Common myeloid progenitor, CD34-positive (primary cell): ENCODE measurements at places on chromosomes 3 and 15.

DNA sequence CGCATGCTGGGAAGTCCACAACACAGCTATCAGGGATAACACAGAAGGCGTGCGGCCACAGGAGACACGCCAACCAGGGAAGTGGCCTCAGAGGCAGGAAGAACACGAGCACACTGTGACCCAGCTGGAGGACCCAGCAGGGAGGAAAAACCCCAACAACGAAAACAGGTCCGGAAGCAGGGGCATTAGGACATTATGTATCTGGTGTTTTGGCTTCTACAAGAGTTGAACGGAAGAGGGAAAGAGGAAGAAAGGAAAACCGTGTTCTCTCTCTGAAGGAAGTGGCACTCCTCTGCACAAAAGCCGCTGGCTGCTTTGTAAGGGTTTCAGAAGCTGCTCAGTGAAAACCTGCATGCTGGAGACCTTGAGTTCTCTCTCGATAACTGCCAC, 61.8 kb downstream of the HACD2 start:
- peak; percentile 34 for DNase-seq

DNA sequence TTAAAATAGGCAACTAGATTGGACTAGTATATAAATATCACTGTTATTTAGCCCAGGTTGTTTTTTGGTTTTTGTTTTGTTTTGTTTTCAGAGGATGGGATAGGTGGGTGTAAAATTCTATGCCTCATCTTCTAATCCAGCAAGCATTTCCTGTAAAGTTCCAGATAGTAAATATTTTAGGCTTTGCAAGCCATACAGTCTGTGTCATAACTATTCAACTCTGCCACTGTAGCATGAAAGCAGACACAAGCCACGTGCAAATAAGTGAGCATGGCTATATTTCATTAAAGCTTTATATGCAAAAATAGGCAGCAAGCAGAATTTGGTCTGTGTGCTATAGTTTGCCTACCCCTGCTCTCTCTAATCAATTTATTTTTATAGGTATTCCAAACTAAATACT, 657.3 kb upstream of the TGFBR2 start:
- no peak for DNase-seq

DNA sequence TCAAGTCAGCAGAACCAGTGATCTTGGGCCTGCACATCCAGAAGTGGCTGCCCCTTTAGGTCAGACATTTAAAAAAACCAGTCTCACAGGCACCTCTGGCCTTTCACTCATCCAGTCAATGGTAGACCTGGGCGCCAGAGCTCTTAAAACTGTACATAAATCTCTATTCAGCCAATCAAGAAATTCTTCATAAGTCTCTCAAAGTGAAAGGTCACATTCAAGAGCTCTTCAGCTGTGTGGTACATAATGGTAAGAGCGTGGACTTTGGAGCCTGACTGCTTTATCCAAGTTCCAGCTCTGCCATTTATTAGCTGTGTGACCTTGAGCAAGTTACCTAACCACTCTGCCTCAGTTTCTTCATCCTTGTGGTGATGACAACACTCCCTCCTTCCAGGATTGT, 22.3 kb upstream of the MORF4L1 start:
- no peak for DNase-seq

DNA sequence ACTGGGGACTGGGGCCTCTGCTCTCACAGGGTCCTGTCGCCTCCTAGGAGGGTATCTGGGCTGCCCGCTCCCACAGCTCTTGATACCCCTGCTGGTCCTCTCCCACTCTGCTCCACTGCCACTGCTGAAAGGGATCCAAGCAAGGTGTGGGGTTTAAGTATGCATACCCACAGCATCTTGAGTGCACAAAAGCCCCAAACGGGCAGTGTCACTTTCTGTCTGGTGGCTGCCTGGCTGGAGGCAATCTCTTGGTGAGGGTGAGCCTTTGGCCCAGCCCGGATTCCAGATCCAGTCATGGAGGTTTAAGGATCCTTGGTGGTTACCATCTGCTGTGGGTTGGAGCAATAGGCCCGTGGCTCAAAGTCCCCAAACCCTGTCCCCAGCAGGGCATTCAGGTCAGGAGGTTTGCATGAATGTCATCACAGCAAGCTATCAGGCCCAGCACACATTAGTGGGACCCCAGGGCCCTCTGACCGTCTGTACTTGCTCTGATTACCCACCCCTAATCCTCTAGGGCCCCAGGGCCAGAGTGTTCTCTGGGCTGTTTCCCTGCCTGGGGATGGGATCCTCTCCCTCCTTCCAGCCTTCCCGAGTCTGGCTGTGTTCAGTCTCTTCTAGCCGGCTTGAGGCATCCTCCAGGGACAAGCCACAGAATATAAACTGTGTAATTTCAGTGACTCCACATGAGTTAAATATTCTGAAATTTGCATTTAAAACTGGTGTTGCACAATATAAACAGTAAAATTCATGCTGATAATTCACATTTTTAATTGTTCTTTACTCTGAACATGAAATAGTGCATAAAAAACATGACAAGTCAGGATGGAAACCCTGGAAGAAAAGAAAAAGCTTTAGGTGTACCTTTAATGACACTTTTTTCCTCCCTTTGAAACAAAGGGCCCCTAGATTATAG, 4.9 kb upstream of the TJP1 start:
- DNase-seq: no peak

DNA sequence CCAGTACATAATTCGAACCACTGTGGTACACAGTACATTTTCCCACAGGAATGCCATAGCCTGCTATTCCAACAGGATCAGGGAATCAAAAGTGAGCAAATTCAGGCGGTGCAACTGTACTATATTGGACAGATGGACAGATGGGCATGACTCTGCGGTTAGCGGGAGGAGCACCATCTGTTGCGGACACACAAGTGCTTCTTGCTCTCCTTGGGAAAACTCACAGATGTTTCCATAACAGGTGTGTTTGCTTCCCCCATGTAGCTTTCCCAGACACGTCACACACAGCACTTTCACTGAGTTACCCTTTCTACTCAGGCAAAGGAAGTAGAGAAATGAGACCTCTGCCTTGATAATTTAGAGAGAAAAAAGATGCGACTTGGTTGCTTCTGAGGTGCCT, 325.1 kb upstream of the THBS1 start:
- DNase-seq: no peak

DNA sequence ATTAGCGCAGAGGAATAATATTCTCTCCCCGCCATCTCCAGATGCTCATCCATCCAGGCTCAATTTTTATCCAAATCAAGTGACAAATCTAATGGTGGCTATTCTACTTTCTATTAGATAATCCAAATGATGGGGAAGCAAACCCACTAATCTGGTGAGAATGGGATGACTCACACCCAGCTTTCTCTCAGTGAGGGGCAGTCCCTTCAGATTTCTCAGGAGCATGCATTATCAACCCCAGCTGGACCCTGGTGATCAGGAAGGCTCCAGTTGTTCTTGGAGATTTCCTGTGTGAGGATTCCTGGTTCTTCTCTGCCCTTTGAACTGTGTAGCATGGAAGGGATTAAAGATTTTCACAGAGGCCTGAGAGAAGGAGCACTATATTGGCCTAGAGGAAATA, 358.0 kb downstream of the WDR72 start:
- no peak for DNase-seq

- DNase-seq: no peak
Observed at GRCh38 chr15:93043621-93044300, 45.2 kb downstream of the RGMA start.

GRCh38 chr3:17111586-17111985, 226.8 kb downstream of the PLCL2 start:
- DNase-seq: no peak

GRCh38 chr3:155500194-155500818, 206.8 kb upstream of the STRIT1 start:
- no peak for DNase-seq

- DNase-seq: no peak
Observed at GRCh38 chr15:38154837-38155236, 97.8 kb upstream of the SPRED1 start.

- peak; percentile 68 for DNase-seq
Observed at GRCh38 chr3:100047455-100048141, 66.7 kb downstream of the FILIP1L start.

DNA sequence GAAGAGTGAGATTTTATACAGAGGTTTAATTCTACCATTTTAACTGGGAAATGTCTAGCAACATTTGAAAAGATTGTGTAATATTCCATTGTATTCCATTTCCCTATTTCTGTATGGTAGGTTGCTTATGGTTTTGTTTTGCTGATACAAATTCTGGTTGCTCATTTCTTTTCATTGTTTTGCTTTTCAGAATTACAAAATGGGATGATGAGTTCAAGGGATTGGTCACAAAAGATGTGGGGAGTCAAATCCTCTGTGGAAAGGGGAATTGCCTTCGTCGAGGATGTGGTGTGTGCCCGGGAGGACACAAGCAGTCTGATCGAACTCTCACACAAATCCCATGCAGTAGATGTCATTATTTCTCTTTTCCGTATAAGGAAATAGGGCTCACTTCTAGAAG, 18.3 kb downstream of the SLCO3A1 start:
- DNase-seq: no peak

DNA sequence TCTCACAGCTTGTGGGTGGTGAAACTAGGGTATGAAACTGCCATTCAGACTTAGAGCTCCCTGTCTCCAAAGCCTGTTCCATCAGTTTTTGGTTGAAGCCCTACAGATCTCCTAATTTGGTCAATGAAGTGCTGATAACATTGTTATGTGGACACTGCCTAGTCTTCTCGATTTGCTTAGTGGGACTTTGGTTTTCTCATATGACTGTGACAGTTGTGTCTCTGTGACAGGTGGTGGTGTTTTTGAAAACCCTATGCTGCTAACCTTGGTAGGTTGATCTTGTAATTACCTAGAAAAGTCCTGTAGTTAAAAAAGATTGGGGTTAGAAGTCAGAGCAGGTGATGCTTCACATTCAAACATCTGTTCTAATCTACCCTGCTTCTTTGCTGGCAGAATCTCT, 9.2 kb downstream of the PPM1L start:
- no peak for DNase-seq

- peak; percentile 61 for DNase-seq
Observed at GRCh38 chr15:73800662-73801345, 47.7 kb upstream of the INSYN1 start.

DNA sequence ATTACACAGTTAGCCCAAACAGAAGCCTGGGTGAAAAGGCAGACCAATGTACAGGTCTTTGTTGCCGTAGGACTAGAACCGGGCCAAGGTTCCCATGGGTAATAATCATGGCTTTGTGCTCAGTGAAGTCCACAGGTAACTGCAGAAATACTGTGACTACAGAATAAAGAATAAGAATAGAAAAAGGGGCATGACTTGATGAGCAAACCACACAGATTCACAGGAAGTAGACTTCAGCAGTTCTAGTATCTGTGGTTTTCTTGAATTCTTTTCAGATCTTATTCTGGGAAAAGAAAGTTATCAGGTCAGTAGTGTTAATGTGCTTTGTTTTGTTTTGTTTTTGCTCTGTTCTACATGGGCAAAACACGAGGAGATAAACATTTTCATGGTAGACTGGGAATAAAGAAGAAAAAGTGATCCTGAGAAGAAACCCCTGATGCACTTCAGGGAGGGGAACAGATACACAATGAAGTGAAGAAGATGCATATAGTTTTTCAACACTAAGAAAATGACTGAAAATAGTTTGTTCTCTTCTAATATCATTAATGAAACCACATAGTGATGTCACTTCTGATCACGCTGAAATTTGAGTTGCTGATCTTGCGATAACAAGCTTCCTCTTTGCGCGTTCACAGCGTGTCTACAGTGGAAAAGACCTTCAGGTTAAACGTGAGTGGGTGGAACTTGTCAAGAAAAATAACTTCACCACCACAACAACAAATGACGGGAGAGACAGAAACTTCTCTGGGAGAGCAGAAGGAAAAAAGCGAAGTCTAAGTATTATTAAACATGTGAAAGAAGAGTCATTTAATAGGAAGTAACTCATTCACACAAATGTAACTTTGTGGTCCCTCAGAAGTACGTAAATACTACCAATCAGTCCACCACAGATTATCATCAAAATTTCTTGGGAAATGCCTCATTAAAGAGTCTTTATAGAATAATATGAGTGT, 315.8 kb upstream of the SATB1 start:
- DNase-seq: peak; percentile 85

DNA sequence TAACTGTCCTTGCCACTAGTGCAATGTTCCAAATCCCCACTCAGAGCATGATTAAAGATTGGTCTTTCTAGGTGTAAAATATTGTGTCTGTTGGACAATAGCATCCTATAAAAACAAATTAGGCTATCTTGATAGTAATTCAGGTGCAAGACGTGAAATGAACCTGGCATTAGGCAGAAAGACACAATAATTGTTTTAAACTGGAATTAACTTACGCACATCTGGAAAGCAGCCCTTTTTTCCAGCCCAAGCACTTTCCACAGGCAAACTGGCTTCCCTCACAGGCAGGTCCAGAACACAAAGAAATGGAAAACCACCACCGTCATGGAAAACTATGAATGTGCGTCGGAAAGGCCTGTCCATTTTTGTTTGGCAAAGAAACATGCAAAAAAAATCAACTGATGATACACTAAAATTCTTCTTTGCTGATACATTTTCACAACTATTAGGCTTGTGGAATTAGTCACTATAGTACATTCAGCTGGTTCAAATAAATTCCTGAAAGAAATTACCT, 474.7 kb upstream of the IL12A start:
- DNase-seq: no peak

GRCh38 chr3:151345859-151346258, 16.5 kb upstream of the P2RY13 start:
- peak; percentile 58 for DNase-seq

DNA sequence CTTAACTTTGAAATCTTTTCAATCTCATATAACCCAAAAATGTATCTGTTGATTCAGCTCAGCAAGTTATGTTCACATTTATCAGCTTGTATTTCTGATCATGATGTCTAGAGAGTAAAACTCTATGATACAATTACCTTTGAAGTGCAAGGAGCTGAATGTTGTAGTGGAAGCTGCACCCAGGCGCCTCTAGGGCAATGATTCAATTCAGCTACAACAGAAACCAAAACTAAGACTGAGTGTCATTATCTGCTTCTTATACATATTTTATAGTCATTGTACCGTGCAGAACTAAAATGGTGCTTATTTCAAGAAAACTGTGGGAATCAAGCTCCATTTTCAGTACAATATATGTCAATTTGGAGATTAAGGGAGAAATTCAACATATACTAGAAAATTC, 1237.5 kb downstream of the ZPLD1 start:
- no peak for DNase-seq
